ENCODE measurements at places on chromosomes 3 and 15.
A peak's percentile ranks its signal among the peaks of the same experiment; 100 is the strongest.

- ATAC-seq: no peak
These were observed 4.5 kb upstream of the SLCO2A1 start for GRCh38 chr3:134034005-134034785.

DNA sequence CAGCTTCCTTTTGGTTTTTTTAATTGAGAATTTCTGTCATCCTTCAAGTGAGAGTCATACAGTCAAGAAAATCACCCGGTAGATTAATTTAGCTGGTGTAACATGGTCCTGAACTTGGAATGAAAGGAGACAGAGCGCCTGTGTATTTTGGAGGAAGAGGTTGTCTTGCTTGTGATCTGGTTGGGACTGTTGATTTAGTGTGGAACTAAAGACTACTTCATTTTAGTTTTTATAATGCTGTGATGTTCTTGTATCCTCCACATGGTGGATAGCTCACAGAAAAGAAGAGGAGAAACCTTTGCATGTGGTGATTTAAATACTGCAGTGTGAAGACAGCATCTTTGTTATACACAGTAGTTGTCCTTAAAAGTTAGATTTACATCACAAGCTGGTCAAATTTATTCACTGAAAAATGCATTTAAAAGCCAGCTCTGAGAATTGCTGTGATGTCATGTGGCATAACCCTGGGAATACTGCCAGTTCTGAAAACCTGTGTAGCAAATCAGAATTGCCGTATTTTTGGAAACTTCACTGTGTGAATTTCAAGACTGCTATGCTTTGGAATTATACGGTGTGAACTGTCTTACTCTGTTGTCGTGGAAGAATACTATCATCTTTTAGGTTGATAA, 268.5 kb downstream of the PTPRG start:
- ATAC-seq: no peak

- ATAC-seq: peak; percentile 43
These were observed 17.7 kb downstream of the TTC21A start for GRCh38 chr3:39124876-39125840.

GRCh38 chr3:104521606-104522336, 844.9 kb upstream of the ALCAM start:
- ATAC-seq: no peak

GRCh38 chr3:36695769-36696137, 68.6 kb downstream of the DCLK3 start:
- no peak for ATAC-seq

DNA sequence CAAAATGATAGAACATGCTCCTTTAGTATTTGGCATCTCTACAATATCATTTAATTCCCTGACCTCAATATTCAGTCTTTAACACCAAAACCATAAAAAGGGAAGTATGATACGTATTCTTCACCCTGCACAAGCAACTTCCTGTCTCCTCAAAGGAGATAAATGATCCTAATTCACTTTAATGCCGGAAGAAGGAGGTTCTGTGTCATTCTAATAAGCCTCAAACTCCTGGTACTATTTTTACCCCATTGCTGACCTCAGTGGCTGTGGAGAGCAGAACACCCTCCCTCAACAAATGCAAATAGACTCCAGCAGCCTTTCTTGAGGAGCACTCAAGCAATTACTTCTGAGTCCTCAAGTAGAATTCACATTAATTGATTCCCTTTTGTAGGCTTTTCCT, 173.3 kb downstream of the TMEM108 start:
- no peak for ATAC-seq

GRCh38 chr15:100103828-100104227, 237.9 kb downstream of the ADAMTS17 start:
- peak; percentile 89 for ATAC-seq

DNA sequence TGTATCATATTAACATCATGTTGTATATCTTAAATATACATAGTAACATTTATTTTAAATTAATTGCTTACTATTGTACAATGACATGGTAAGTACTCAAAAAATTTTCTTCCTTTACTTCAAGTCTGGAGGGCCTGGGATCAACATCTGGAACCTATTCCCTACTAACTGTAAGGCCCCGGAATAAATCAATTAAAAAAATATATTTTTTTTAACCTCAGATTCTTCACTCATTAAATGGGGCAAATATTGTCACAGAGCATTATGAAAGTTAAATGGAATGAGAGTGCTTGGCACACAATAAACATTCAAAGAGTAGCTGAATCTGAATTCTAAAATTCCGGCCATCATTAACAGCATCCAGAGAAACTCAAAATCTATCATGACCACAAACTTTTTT, 16.5 kb downstream of the GSK3B start:
- no peak for ATAC-seq

- no peak for ATAC-seq
These were observed 66.5 kb upstream of the MAP4 start for GRCh38 chr3:48082580-48083184.

DNA sequence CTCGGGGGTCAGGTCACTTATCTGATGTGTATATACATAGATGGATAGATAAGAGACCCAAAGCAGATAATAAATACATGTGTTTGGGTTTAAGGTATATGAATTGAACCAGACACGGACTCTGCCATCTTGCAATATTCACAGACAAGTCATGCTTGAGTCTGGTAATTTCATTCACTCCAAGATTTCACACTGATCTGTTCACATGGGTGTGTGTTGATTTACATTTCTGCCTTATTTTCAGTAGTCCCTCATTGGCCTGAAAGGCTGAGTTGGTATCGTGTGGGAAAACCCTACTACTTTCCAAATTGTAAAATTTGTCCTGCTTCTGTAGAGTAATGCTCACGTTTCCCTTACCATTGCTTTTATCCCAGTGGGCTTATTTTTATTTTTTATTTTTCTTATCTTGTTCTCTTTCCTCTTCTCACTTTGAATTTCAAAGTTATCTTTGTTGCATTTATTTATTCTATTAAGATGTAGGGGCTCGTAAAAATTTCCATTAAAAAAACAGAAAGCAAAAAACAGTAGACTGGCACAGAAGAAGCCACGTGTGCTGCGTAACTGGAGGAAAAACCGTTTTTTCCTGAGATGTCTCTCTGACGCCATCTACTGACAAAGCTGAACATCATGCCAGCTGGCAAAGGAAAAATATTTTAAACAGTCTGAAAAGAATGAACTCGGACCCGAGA, 10.8 kb upstream of the MFSD1 start:
- peak; percentile 44 for ATAC-seq

DNA sequence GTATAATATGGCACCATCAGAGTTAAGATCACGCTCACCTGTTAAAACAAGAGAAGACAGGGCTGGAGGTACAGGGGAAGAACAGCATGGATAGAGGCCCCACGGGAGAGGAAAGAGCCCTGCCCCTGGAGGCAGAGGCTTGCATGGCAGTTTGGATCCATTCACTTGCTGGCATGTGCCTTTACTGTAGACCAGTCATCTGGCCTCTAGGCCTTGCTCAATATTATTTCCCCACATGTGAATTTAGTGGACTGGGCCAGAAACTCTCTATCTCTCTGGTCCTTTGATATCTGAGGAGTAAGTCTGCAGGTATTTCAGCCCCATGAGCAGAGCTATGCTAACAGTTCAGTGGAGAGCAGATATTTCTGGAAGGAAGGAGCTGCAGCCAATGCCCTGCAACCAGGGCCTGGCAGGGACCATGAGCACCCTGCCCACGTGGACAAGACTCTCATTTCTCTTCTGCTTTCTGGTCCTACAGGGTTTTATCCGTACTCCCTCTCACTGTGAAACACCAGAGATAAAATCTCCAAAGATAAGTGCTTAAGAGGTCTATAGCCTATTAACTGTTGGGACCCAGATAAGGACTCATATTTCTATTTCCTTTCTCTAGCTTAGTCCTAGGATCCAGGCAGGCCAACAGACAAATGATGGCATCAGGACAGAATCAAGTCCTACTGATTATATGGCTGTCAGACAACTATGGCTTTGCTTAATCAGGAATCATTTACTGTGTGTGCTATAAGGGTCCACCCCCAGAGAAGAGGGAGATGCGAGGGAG, 65.0 kb downstream of the CLDN11 start:
- ATAC-seq: peak; percentile 25

GRCh38 chr3:183122257-183122932, 23.1 kb upstream of the MCCC1 start:
- peak; percentile 57 for ATAC-seq

DNA sequence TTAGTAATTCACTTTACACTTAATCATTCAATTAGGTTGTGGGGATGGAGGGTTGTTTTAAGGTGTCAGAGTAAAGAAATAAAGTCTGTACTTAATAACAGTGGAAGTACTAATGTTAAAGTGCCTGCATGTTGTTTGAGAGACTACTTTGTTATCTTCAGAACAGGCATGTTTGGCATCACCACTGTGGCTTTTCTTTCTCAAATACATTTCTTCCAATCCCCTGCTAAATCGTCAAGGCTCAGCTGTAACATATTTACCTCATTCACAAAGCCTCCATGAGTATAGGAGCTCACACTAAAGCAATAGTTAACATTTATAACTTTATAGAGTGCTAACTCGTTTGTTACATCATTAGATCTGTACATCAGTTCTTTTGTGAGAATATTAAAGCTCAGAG, 2.6 kb downstream of the TIMMDC1 start:
- no peak for ATAC-seq

DNA sequence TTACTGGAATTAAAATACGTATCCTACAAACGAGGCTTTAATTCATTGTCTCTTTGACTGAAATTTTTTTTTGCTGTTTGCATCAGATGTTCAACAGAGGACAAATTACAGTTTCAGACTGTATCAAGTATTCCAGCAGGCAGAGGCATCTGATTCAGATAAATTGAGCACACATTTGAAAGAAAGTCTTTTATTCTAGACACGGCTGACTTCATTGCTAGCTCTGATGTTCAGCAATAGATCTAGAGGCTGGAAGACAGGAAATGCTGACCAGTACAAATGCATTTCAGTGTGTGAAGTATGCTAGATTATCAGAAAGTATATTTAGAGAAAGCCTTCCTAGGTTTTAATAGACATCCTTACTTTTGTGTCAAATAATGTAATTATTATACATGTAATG, 472.2 kb downstream of the NLGN1 start:
- no peak for ATAC-seq

GRCh38 chr3:105752791-105753415, 115.9 kb downstream of the CBLB start:
- no peak for ATAC-seq

- no peak for ATAC-seq
These were observed 78.7 kb downstream of the ITPR1 start for GRCh38 chr3:4571690-4572334.

DNA sequence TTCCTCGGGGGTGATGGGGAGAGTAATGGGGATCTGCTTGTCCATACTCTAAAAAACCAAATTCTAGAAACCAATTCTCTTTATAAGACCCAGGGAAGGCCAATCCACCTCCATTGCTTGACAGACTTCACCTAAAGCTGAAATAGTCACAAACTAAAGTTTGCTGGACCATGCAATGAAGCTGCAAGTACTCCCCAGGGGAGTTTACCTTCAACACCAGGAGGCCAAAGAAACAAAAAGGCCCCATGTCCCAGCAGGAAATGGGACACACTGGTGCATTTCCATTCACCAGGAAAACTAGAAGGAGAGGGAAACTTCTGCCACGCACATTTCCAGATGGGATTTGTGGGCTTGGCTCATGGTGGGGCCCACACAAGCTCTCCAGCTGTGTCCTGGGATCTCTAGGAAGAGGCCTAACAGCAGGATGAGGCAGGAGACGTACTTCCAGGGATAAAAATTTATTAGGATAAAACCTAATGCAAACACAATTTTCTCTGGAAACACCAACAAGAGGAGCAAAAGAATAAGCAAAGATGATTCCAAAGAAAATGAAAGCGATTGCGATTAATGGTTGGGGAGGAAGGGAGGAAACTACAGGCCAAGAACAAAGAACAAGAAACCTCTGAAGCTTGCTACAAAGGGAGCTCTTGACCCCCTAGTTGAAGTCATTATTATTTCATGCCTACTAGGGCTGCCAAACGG, 238.0 kb upstream of the LRTM1 start:
- ATAC-seq: no peak

GRCh38 chr3:15452156-15452555, 24.8 kb downstream of the EAF1 start:
- ATAC-seq: no peak

DNA sequence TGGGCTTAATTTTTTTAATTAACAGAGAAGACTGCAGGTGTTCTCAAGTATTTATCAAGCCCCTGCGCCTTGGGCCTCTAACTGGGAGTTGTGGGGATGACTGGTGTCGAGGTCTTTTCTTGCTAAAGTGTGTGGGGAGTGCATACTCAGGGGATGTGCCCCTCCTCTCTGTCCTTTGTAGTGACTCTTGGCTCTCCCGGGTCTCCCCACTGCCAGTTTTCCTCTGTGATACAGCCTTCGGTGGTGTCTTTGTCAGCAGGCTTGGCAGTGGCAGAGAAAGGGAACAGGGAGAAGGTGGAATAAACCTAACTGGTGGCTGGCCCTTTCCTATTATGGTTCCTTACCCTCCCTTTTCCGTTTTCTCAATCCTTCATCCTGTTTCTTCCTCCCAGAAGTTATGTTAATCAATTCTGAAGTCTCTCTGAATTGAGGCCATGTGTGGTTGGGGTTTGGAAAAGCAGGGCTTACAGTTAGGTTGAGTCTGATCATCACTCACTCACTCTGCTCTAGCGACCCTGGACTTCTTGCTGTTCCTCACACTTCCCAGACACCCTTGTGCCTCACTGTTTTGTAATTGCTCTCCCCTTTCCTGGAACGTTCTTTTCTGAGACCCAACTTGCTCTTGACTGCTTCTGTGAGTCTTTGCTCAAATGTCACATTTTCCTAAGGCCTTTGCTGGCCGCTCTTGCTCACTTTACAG, 158.1 kb downstream of the PTPRG start:
- no peak for ATAC-seq

GRCh38 chr3:128998561-128998960, 2.5 kb upstream of the EFCC1 start:
- no peak for ATAC-seq

GRCh38 chr15:78873793-78874765, 1.4 kb downstream of the MORF4L1 start:
- ATAC-seq: no peak

All from esophagus mucosa (tissue), 1 donor.